GM20000 (cell line): ENCODE measurements at places on chromosomes 13 and 19.

DNA sequence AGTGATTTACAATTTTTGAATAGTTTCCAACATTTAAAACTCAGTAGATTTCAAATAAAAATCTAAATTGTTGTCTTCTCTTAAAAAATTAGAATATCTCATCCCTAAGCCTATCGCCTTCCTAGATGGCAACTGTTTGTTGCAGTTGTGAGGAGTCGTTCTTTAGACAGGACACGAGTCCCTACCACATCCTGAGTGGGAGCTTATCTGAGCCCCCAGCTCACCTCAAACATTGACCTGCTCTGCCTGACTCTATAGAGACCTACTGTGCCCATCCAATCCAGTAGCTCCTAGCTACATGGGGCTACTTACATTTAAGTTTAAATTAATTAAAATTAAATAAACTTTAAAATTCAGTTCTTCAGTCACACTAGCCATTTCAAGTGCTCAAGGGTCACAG, 434.7 kb downstream of the FOXO1 start:
- DNase-seq = no peak

DNA sequence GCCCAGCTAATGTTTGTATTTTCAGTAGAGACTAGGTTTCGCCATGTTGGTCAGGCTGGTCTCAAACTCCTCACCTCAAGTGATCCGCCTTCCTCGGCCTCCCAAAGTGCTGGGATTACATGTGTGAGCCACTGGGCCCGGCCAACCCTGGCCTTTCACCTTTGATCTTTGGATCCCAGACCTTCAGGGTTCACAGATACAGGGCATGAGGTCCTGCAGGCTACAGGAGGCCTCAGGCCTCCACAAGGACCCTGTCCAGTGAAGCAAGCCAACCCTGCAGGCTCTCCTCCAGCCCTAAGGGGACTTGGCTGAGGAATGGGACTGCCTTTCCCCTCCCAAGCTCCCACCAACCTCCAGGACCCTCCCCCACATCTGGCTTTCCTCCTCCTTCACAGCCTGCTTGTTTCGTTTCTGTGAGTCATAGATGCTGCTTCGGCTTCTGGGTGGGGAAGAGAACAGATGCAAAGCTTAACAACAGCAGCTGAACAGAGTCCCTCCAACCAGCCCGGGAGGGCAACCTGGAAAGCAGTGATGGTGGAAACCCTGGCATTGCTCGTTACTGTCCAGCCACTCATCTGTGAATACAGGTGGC, 11.8 kb downstream of the ARHGEF18 start:
- DNase-seq = no peak

GRCh38 chr13:46580362-46580839, 27.4 kb downstream of the LRCH1 start:
- no peak for DNase-seq

- DNase-seq = no peak
Observed at GRCh38 chr19:11273296-11273695, 11.0 kb upstream of the DOCK6 start.

- peak; percentile 49 for DNase-seq
Observed at GRCh38 chr19:51688671-51689571, 4.2 kb upstream of the SPACA6 start.

GRCh38 chr13:39542361-39542760, 60.6 kb downstream of the LHFPL6 start:
- no peak for DNase-seq

DNA sequence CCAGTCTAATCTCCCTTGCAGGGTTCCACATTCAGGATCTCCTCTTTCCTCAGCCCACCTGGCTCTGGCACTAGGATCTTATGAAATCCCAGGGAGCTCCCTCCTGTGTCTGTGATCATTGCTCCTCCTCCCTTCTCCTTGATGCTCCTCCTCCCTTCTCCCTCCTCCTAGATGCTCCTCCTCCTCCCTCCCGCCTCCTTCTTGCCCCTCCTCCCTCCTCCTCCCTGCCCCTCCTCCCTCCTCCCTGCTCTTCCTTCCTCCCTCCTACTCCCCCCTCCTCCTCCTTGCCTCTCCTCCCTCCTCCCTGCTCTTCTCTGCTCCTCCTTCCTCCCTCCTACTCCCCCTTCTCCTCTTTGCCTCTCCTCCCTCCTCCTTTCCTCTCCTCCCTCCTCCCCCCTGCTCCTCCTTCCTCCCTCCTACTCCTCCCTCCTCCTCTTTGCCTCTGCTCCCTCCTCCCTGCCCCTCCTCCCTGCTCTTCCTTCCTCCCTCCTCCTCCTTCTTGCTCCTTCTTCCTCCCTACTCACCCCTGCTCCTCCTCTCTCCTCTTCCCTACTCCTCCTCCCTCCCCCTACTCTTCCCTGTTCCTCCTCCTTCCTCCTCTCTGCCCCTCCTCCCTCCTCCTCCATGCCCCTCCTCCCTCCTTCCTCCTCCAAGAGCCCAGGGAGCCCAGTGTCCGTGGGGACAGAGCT, 14.9 kb upstream of the ZBTB7A start:
- no peak for DNase-seq

DNA sequence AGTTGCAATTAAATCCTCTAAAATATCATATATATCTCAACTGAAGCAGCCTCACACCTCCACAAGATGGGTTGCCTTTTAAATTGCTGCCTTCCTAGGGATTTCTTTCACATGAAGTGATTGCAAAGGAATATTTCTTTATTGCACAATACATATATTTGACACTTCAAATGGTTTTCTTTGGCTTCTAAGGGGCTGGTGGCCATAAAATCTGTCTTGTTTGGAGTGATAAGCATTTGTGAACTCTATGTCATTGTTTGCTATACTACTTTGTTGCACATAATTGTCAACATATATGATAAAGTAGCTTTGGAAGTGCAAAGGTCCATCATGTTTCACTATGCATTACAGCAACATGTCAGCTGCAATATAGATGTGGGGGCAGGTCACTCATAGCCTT, 2380.9 kb downstream of the PCDH9 start:
- no peak for DNase-seq

DNA sequence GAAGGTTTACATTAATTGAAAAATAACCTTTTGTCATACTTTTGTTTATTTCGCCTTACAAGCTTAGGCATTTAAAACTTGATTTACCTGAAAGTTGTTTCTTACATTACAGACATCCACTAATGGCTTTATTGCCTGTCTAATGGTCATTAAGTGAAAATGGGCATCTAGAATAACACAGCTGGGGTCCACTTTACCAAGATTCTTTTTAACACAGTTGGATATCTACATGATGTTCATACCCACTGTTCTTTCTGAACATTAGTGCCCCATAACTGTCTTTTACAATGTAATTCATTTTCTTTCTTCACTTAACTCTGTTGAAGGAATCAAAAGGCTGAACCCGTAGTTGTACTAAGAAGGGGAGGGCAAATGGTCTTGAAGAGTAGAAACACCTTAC, 19.8 kb upstream of the KLHL1 start:
- no peak for DNase-seq

GRCh38 chr19:1327125-1327524, 41.5 kb downstream of the EFNA2 start:
- peak; percentile 50 for DNase-seq

GRCh38 chr19:8342316-8342683, 762 bp downstream of the KANK3 start:
- no peak for DNase-seq

- no peak for DNase-seq
Observed at GRCh38 chr13:46544811-46545210, 8.2 kb upstream of the LRCH1 start.

- DNase-seq = peak; percentile 34
Observed at GRCh38 chr19:17883627-17884410, 12.1 kb downstream of the SLC5A5 start.

- no peak for DNase-seq
Observed at GRCh38 chr13:62643007-62643483, 1227.4 kb upstream of the PCDH20 start.

DNA sequence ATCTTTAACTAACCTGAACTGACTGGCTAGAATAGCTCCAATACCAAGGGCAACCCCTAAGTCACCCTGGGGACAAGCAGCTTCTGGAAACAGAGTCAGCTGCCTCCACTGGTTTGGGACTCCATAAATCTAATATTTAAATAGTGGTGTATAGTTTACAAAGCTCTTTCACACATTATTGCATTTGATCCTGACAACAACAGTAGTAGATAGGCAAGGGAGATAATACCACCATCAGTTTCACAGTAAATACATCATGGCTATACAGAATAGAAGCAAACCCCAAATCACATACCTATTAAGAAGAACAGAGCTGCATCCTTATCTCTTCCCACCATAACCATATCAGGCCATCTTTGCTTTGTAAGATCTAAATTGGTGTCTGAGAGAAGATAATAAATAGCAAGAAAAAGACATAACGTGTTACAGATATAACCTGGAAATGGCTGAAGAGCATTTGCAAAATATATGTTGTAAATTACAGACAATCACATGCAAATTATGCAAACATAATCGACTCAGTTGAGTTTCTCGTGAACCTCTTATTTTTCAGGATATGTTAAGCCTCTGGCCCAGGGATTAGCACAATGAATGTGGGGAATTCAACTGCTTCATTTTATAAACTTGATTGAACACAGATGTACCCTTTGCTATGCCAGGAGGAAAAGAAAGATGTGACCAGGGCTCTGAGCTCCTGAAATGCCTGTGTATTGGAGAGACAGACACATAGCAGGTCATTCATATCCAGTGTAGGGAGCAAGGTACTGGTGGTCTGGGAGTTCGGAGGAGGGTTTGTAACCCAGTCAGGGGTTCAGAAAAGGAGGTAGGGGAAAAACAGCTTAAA, 142.5 kb downstream of the SLC7A1 start:
- DNase-seq = no peak

GRCh38 chr19:34375598-34375997, 10.6 kb downstream of the GPI start:
- DNase-seq = no peak

- no peak for DNase-seq
Observed at GRCh38 chr19:45960595-45961235, 12.9 kb downstream of the NOVA2 start.

- no peak for DNase-seq
Observed at GRCh38 chr19:2236064-2236313, 140 bp downstream of the PLEKHJ1 start.

- no peak for DNase-seq
Observed at GRCh38 chr13:27289011-27289665, 18.5 kb downstream of the RASL11A start.

- DNase-seq = no peak
Observed at GRCh38 chr13:80274643-80275042, 66.3 kb downstream of the SPRY2 start.

- DNase-seq = no peak
Observed at GRCh38 chr13:51327961-51328360, 11.5 kb upstream of the SERPINE3 start.

GRCh38 chr13:113840541-113841352, 23.1 kb downstream of the GAS6 start:
- no peak for DNase-seq

DNA sequence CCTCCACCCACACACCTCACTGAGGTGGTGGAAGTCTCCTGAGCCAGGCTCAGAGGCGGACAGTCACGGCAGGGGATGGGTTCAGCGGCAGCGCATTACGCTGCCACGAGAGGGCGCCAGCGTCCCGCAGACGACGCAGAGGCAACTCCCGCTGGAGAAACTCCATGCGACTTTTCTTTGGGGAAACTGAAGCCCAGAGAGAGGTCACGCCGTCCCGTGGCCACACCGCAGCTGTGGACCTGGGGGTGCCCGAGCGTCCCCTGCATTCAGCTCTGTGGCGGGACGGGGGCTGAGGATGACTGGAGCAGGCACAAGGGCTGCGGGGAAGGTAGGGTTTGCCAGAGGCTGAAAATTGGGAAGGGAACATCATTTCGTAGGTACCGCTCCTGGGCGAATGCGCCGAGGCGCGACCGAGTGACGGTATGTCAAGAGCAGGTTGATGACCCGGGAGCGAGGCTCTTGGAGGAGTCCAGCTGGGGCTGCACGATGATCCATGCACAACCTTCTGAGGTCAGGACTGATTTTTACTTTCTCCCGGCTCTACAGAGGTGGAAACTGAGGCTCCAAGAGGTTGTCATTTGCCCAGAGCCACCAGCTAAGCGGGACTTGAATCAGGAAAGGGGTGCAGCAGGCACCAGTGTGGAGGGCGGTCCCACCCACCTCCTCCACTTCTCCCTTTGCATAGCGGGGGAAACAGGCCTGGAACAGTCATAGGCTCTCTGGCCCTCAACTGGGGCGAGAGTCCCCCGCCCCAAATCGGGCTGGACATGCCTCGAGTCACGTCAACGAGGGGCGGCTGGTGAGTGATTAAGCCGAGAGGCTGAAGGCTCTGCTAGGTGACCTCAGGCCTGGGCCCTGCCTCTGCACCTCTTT, 690 bp upstream of the ARRDC2 start:
- peak; percentile 91 for DNase-seq

GRCh38 chr13:29491248-29491647, 104.2 kb downstream of the SLC7A1 start:
- DNase-seq = no peak

GRCh38 chr13:113565526-113566226, 18.9 kb upstream of the TFDP1 start:
- no peak for DNase-seq

GRCh38 chr13:29479716-29480492, 115.6 kb downstream of the SLC7A1 start:
- DNase-seq = no peak

DNA sequence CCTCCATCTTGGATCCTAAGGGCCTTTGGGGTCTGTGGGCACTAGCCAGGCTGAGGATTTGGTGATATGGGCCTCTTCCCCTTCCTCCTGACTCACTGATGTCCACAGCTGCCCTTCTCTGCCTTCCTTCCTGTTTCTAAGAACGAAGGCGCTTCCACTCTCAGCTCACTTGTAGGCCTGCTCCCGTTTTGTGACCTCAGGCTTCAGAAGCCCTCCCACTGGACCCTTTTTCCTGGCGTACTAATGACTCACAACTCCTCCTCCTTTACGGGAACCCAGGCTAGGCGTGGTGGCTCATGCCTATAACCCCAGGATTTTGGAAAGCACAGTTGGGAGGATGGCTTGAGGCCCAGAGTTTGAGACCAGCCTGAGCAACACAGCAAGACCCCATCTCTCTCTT, 55.6 kb downstream of the TMED1 start:
- no peak for DNase-seq

GRCh38 chr13:24741016-24741662, 22.8 kb upstream of the RNF17 start:
- DNase-seq = peak; percentile 57

DNA sequence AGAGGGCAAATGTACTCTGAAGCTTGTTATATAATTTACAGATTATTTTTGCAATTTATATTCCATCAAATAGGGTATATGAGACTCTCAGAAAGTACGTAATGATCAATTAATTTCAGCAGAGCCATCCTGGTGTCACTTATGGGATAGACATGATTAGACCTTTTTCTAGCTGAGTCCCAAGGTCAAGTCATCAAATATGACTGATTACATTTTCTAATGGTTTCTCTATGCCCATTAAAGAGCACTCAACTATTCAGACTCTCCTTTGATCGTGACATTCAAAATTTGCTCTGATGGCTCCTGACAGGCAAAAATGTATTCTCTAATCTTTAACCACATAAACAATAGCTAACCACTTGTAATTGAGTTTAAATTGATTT, 469.2 kb downstream of the COG6 start:
- no peak for DNase-seq

GRCh38 chr13:109381546-109382180, 404.7 kb downstream of the IRS2 start:
- DNase-seq = no peak
